ENCODE measurements at places on chromosomes 16 and 17.

DNA sequence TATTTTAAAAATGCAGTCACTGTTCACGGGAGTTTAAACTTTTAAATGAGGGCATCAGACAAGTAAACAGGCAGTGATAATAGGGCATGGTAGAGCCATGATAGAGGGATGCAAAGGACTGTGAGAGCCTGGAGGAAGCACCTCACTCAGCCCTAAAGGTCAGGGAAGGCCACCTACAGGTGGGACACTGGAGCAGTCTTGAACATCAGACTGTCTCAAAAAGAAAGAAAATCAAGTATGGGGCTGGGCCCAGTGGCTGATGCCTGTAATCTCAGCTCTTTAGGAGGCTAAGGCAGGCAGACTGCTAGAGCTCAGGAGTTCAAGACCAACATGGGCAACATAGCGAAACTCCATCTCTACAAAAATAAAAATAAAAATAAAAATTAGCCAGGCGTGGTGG is 31.0 kb upstream of the DHRS7B start:
- DNase-seq, result no peak

DNA sequence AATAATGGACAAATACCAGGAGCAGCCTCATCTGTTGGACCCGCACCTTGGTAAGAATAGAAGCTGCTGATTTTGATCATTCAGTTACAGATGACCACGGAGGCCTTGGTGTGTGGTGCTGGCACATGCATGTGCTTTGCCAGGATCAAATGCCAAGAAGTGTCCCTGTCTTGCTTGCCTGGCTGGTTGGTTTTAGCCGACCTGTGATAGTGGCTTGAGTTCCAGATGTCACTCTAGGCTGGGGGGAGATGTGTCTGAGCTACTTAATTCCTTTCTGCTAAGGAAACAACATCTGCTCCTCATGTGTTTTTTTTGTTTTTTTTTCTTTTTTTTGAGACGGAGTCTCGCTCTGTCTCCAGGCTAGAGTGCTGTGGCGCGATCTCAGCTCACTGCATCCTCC is 4.3 kb downstream of the TBCD start:
- DNase-seq, result no peak

- DNase-seq, result no peak
Measured at GRCh38 chr16:11384956-11385586, 39.8 kb downstream of the RMI2 start.

DNA sequence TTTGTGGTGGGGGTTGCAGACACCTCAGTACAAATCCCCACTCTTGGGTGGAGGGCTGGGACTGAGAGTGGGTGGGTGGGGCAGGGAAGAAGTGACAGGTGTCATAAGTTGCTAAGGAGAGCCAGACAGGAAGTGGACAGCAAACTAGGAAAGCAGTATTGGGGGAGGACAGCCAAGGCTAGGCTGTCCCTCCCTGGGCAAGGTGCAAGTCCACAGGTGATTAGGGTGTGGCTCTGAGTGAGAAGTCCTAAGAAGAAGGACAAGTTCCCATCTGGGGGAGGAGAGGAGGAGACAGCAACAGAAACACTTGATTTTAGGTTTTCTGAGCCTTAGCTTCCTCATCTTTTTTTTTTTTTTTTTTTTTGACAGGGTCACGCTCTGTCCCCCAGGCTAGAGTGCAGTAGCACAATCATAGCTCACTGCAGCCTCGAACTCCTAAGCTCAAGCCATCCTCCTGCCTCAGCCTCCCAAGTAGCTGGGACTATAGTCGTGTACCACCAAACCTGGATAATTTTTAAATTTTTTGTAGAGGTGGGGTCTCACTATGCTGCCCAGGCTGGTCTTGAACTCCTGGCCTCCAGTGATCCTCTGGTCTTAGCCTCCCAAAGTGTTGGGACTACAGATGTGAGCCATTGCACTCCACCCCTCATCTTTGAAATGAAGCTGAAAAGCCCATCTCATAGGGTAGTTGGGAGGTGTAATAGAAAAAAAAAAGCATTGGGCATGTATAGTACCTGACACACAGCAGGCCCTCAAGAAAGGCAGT is 2.5 kb downstream of the MAPK3 start:
- DNase-seq, result no peak

GRCh38 chr17:49580055-49580721 is 4.5 kb downstream of the NXPH3 start:
- DNase-seq, result no peak

- DNase-seq, result no peak
Measured at GRCh38 chr17:4032245-4032644, 68.0 kb upstream of the ATP2A3 start.

DNA sequence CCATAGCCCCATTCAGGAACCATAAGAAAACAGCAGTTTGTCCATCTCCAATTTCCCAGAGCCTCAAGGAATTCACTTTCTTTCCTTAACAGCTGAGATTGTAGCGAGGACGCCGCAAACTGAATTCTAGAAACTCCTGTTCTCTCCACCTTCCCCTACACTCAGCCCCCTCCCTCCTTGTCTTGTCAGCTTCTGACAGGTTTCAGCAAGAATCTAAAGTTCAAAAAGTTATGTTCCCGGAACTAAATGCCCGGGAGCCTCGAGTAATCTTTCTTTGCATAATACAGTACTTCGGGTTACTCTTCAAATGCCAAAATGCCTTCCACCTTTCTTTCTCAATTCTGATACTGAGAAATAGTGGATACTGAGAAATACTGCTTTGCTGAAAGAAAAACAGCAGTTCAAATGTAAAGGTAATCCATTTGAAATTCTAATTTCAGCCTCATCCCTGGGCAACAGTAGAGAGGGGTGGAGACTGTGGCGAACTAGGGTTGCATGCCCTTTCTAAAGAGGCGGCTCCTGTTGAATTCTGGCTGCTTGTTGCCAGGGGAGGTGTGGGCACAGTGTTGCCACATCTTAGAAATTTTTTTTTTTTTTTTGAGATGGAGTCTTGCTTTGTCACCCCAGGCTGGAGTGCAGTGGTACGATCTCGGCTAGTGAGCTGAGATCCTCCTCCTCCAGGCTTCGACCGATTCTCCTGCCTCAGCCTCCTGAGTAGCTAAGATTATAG is 63.5 kb upstream of the USP7 start:
- DNase-seq, result no peak

- DNase-seq, result no peak
Measured at GRCh38 chr16:72124148-72124547, 30.5 kb downstream of the DHX38 start.

DNA sequence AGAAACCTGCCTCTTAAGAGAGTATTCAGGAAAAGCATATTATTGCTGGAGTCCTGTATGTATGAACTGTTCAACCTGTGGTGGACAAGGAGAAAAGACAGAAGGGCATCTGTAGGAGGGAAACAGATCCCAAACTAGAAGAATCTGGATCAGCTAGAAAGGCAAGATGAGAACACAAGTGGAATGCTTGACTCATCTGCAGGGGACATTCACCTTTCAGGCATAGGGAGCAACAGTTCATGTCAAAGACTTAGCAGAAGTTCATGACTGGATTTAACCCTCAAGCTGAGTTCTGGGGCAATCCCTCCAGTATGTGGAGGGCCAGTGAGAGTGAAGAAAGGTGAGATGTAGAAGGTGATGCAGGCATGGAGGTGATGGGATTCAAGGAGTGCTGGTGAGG is 135.9 kb upstream of the DYNLRB2 start:
- DNase-seq, result no peak

- no peak for DNase-seq
Measured at GRCh38 chr16:83482545-83483162, 325.1 kb upstream of the HSBP1 start.

DNA sequence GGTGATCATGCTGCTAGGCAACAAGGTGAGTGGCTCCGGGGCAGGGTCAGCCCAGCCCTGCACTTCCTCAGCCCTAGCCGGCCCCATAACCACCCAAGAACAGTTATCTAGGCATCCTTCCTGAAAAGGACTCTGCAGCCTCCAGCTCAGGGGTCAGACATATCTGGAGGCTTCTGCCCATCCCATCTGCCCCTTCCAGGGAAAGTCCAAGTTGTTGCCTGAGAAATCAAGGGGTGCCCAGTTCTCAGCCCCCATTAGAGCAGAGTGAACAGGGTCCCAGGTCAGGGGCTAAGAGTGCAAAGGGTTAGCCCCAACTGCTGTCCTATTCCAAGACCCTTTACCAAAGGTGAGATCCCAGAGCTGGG is 4.1 kb upstream of the NHERF1 start:
- no peak for DNase-seq

DNA sequence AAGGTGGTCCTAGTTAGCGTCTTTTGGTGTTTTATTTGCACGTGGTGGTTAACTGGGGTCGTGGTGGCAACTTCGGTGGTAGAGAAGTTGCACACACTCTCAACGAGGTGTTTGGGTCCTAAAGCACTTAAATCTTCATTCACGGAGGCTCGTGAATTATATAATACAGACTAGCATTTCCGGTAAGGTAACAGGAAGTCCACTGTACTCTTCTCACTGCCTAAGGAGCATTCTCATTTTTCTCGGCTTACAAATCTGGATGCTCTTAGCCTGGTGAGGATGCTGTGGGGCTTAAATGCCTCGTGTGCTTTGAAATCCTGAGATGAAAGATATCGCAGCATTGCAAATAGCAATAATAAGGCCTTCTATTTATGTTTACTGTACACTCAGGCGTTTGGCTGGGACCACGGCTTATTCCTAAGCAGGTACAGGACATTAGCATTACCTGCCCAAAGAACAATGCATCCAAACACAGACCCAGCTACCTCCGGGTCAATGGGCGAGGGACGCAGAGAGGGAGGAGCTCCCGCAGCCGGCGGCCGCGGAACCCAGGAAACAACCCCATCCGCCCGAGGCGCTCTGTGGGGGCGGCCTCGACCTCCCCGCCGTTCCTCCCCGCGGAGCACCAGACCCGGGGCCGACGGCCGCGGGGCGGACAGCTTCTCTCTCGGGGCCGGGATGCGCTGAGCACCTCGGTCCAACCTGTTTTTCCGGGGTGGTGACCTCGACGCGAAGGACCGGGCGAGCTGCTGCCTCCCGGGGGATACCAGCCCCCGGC is 856 bp downstream of the DNAJA2 start:
- DNase-seq, result peak; percentile 22

DNA sequence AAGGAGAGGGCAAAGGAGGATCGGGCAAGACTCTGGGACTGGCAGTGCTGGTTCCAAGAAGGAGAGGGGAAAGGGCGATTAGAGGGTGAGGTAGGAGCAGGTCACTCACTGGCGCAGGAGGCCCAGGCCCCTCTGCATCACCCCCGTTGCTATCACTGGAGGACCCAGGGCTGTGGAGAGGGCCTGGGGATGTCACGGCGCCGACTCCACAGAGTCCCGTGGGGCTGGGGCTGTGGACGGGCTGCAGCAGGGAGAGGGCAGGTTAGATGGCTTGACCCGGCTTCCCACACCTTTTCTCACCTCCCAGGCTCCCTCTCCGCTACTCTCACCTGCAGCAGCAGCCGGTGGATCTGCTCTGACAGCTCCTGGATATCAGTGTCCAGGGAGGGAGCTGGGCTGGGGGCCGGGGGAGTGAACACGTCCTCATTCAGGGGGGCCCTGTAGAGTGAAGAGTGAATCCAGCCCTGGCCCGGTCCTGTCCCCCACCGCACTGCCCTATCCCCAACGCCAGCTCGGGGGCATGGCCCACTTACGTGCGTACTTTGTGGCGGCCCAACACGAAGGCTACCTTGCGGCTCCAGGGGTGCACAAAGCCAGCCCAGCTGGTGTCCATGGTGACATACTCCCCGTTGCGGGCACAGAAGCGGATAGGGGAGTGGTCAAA is 4.9 kb downstream of the PER1 start:
- DNase-seq, result no peak

- no peak for DNase-seq
Measured at GRCh38 chr17:17205368-17206123, 587 bp downstream of the PLD6 start.

DNA sequence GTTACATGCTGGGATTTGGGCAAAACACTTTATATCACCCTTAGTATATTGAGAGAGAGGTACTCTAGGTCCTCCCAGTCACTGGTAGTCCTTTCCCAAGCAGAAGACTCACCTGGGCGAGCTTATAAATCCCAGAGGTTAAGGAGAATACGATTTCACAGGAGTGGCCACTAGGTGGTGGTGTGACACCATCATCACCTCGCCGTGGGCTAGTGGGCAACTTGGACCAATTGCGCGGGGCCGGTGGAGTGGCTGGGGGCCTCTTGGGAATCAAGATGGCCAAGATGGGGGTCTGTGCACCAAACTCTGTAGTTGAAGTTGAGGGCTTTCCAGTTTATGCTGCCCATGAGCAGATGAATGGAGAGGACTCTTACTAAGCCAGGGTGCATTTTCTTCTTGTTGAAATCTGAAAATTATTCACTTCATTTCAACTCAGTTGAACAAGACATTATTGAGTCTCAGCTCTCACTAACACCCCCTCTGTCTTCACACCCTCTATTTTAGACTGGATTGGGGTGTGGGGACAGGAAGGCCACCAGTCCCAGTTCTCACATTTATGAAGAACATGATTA is 38.2 kb upstream of the PIRT start:
- DNase-seq, result peak; percentile 45

DNA sequence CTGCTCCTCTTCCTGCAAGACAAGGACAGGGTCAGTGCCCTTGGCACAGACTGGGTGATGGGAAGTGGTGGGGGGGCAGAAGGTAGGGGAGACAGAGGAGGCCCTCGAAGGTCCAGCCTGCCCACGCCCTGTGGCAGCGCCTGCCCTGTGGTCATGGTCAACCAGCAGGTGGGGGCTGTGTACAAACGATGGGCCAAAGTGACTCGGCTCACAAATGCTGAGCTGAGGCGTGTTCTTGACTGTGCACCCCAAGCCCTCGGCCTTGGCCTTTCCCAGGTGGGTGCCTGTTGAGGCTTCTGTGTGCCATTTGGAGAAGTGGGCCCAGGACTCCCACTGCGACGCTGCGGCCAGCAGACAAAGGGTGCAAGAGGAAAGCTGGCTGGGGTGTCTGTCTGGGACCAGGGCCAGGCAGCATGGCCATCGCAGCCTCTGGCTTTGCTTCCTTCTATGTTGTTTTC is 22.6 kb downstream of the MXRA7 start:
- DNase-seq, result no peak

DNA sequence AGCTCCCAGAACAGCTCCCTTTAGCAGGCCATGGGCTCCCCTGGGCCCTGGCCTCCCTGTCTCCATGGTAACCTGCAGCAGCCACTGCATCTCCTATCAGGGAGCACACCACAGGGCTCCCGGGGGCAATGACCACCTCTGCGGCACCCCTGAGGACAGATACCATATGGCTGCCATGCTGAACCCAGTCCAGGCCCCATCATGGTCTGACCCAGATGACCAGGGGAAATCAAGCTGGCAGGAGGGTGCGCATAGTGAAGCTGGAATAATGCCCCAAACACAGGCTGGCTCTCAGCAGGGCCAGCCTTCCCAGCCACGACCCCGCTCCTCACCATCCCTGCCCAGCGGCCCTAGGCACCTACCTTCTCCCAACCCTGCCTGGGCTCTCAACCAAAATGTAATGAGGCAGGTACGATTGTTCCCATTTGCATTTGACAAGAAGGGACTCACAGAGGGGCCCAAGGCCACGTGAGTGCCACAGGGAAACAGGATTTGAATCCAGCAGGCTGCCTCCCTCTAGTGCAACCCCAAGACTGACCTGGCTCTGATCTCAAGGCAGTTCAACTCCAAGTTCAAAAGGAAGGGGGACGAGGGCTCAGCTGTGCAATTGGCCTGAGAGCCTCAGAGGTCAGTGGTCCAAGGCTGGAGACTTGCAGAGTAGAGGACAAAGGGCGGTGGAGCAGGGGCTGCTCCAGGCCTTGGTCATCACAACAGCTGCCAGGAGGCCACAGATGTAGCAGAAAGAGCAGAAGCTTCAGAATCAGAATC is 2.4 kb downstream of the RUNDC3A start:
- no peak for DNase-seq

GRCh38 chr17:32117399-32117798 is 24.9 kb upstream of the RHOT1 start:
- DNase-seq, result no peak

GRCh38 chr17:29032857-29033197 is 10.1 kb upstream of the PIPOX start:
- no peak for DNase-seq

GRCh38 chr17:68238164-68238870 is 9.5 kb upstream of the AMZ2 start:
- no peak for DNase-seq

Measured in pons (tissue), 1 donor.